ENCODE measurements at places on chromosomes 11 and 22.

GRCh38 chr11:89540826-89541225, 49.7 kb upstream of the NOX4 start:
- no peak for DNase-seq

DNA sequence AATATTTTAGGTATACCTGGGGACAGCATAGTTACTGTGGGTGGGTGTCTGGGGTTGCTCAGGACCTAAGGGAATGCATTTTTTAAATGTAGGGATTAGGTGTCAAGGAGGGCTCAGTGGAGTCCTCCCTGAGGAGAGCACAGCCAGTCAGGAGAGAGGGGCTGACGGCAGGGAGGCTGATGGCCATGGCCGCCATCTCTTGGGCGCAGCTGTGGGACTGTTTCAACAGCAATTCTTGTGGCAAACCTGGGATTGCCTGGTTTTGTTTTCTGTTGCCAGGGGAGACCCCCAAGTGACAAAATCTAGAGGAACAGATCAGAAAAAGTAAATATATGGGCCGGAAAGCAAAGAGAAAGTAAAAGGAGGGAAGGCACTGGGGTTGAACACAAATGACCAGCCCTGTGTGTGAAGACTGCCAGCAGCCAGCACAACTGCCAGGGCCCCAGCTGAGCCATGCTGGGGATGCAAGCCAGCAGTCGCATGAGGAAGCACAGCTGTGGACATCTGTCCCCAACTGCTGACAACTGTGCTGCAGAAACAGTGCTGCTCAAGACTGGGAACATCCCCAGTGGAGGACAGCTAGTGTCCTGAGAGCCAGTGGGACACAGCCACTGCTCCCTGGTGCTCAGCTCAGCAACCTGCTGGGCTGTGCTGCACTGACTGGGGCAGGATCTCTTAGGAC, 10.5 kb downstream of the MIF start:
- DNase-seq, result peak; percentile 22

GRCh38 chr22:50035131-50035881, 22.7 kb upstream of the IL17REL start:
- no peak for DNase-seq

- DNase-seq, result no peak
These were observed 32.5 kb upstream of the GRAMD4 start for GRCh38 chr22:46587492-46588278.

GRCh38 chr11:34439610-34440198, 970 bp downstream of the CAT start:
- DNase-seq, result no peak

- DNase-seq, result no peak
These were observed 18.3 kb upstream of the OR56A3 start for GRCh38 chr11:5923794-5924193.

DNA sequence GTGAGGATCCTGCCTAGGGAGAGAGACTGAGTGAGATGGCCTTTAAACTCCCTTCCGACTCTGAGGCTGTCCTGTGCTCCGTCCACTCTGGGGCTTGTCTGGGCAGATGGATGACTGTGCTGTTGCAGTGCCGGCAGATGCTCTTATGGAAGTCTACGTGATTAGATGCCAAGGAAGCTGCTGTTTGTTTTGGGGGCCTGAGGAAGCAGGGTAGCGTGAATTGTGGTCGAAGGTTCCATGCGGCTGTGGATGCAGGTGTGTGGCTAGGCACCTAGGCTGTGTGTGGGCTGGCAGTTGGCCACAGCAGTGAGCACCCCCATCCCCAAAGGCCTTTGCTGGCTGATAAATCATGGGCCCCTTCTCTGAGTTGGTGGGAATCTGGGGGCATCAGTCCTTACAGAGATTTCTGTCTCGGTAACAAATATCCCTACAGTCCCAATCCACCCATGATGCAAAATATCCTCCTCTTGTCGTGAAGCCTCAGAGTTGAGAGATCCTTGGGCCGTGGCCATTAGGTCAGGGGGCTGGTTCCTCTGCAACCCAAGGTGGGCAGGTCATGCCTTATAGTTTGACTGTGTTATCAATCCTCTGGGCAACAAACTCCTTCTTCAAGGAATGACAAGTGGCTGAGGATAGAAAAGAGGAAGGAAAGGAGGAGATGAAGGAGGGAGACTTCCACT, 31.2 kb downstream of the AMPD3 start:
- no peak for DNase-seq

DNA sequence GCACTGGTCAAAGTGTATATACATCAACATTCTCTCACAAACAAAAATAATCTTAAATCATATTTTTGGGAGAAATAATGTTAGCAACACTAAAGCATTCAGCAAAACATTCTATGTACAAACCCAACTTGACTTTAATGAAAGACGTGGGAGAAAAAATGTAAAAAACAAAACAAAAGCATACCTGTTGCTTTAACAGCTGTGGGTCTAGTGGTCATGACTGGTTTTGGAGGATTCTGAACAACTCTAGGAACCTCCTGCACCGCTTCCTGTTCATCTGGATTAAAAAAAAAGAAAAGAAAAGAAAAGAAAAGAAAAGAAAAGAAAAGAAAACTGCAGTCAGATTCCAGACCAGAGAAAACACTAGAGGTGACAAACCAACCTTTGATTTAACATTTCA, 2.1 kb downstream of the FNBP4 start:
- no peak for DNase-seq

DNA sequence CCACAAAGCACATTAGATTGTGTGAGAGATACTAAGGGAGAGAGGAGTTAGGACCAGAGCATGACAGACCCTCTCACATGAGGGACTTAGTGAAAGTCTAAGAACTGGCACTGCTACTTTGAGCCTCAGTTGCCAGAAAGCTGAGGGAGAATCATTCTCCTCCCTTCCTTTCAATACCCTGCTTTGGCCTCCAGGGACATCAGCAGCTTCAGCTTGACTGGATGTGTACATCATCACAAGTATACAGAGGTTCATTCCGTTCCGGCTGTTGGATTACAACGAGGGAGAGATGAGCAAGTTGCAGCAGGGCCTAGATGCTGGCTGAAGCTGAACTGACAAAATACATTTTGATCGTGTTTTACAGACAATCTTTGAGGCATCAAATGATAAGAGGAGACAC, 15.7 kb upstream of the ANO5 start:
- no peak for DNase-seq

- no peak for DNase-seq
These were observed 9.6 kb downstream of the CHST1 start for GRCh38 chr11:45655831-45656230.

GRCh38 chr11:132872211-132872610, 660.1 kb downstream of the OPCML start:
- no peak for DNase-seq

DNA sequence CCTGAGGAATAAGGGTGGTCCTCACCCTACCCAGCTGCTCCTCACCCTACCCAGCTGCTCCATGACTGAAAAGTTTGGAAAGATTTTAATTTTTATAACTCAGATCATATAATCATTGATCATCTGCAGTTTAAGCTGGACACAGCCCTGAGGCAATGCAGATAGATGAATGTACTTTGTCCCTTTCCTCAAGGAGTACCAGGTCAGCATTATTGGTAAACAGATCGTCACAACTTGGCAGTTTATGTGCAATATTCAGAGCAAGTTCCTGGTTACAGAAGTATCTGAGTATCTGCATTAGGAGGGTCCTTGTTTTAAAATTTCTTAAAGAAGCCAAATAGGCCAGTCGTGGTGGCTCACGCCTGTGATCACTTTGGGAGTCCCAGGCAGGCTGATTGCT, 3.6 kb downstream of the TNRC6B start:
- no peak for DNase-seq

- DNase-seq, result no peak
These were observed 1475.5 kb upstream of the TENM4 start for GRCh38 chr11:80916173-80916798.

DNA sequence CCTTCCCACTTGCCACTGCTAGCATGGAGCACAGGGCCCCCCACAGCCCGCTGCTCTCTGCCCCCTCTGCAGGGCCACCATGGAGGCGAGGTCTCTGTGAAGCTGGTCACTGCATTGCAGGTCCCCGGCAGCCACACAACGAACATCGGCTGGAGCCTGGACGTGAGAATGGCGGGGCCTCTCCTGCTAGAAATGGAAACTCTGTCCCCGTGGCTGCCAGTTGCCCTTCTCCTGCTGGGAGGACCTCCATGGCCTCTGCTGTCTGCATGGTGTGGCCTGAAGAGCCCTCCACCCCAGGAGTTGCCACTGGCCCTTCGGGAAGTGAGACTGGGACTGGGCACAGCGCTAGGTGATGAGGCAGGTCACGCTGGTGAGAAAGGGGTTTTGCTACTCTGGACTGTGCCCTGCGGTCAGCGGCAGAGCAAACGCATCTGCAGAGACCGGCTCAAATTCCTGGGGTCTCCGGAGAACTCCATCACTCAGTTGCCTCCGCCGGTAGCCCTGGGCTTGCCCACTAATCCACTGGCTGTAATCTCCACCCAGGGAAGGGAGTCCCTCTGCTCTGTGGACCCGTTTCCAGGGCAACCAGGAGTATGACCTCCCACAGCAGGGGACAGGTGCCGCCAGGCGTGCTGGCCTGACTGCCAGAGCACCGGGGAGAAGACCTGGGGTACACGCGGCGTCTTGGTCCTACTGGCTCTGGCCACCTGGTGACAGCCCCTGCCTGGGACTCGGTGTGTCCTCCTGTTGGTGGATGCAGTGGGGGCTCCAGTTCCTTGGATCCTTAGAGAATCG, 806.3 kb downstream of the BRD1 start:
- no peak for DNase-seq
